ENCODE measurements at places on chromosomes 4 and X.

GRCh38 chrX:30679369-30679768 is 26.1 kb downstream of the GK start:
- no peak for DNase-seq

- DNase-seq, result no peak
Measured at GRCh38 chr4:108742451-108743420, 20.1 kb downstream of the ETNPPL start.

DNA sequence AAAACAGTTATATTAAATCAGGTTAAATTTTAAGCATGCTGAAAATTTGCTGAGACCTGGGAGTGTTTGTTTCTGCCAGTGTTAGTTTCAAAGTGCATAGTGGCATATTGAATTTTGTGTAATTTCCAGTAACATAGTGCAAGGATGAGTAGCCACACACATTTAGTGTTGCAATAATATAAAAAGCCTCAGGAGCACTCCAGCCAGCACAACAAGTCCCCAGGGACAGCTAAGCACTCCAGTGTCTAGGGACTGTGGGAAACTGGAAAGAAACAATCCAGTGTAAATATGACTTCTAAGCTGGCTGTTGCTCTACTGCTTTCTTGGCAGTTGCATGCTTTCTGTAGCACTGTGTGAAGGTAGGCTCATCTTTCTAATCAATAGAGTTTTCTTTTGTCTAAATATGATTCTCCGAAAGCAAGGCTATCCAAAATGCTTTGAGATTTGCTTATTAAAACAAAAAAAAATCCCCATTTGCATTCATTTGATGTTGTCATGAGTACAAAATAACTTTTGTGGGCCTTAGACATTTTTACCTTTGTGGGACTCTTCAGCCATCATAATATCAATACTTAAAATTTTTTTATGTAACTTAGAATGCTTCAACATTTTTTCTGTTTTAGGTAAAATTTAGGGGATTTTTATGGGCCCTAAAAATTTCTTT is 24.2 kb upstream of the CXCL2 start:
- no peak for DNase-seq

DNA sequence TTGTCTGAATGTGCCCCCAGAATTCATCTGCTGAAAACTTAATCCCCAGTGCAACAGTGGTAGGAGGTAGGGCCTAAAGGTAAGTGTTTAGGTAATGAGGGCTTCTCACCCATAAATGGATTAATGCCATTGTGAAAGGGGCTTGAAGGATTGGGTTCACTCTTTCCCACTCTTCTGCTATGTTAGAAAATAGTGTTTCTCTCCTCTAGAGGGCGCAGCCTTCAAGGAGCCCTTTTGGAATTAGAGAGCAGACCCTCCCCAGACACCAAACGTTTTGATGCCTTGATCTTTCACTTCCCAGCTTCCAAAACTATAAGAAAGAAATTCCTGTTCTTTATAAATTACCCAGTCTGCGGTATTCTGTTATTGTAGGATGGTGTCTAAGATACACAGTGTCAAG is 706.4 kb downstream of the SMARCA1 start:
- peak; percentile 2 for DNase-seq

- DNase-seq, result peak; percentile 13
Measured at GRCh38 chrX:13535376-13536165, 33.8 kb upstream of the EGFL6 start.

DNA sequence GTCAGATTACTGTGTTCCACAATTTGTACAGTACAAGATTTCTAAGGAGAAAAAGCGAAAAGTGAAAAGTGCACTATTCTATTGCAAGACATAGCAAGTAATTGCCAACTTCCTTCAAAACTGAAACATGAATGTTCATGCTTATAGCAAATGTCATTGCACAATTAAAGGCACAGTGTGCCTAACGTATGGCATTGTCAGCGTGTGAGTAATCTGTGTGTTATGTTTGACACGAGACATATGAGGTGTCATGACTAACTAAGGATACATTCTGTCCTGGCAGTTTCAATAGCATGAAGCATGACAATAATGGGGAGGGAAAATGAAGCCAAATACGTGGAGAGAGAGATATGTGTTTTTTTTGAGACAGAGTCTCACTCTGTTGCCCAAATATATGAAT is 33.6 kb upstream of the TBC1D9 start:
- DNase-seq, result no peak

DNA sequence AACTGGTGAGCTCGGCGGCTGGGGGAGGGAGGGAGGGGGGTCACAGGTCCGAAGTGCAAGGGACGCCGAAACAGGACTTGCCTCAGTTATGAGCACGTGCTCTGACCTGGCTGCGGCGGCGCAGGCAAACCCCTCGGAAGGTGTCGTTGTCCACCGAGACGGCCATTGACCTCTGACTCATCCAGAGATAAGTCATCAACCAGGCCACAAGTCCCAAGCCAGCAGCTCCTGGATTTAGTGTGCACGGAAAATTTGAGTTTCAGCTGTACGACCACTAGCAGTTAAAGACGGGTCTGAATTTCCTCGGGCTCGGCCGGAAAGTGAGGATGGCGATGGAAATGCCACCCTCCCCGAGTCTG is 674 bp downstream of the SH3D19 start:
- DNase-seq, result no peak

GRCh38 chr4:153603258-153603657 is 80.8 kb upstream of the TLR2 start:
- DNase-seq, result no peak

DNA sequence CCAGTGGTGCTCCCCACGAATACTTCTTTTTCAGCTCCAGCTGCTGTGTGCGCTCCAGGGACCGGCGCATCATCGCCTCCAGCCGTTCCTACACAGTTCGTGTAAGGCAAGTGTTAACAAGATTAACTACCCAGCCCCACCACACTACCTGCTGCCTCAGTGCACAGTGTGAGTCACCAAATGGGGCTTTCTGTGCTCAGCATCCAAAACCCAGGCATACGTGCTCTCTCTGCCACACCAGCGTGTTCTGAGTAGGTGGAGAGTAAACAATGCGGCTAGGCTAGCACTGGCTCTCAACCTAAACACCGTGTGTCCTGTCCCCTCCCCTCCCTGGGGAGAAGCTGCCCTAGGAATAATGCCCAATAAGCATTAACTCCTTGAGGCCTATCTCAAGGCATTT is 60.0 kb downstream of the MAP7D2 start:
- DNase-seq, result no peak

DNA sequence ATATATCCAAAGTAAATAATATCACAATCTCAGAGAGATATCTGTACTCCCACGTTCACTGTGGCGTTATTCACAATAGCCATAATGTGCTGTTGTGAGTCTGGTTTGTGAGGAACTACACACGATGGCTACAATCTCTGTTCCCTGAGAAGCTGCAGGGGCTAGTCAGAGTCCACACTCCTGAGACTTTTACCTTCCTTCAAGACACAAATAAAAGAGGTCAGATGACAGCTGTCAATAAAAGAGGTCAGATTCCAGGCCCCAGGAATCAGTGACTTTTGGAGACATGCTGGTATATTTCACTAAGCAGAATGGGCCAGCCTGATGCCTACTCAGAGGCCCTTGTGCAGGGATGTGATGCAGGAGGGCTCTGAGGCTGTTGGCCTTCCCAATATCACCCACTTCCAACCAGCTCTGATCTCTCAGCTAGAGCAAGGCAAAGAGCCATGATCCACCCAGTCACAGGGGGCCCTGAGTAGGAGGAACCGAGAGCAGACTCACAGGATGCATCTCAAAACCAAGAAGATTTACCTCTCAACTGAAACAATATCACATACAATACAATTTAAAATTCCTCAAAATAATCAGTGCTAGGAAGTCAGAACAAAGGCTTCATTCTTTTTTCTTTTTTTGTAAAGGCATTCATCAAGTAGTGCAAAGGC is 13.8 kb downstream of the FRYL start:
- no peak for DNase-seq

- peak; percentile 68 for DNase-seq
Measured at GRCh38 chr4:162274354-162274753, 110.6 kb upstream of the FSTL5 start.

- DNase-seq, result no peak
Measured at GRCh38 chr4:101008503-101008902, 338.8 kb downstream of the PPP3CA start.

GRCh38 chr4:141395246-141395830 is 174.6 kb downstream of the ZNF330 start:
- peak; percentile 53 for DNase-seq

DNA sequence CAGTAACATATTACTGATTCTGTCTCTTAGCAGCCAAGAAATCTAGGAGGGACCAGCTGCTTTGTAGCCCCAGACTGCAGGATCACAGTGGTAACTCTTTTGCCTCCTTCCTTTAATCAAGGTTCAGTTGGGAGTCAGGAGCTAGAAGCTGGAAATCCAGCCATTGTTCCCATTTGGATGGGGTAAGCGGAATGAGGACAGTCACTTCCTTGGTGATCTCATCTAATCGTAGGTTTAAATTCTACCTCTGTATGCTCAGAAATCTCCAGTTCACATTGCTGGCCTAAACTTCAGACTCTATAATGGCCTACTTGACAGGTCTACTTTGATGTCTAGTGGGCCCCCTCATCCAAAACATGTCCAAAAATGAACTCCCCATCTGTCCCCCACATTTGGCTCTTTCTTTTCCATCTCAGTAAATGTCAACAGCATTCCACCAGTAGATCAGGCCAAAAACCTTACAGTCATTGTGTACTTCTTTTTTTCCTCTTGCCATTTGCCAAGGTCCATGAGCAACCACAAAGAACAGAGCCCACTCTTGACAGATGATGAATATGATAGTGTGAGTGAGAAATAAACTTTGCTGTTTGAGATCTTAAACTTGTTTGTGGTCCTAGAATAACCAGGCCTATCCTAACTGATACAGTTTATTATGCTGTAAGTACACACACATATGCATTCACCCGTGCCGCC is 40.1 kb downstream of the WWC2 start:
- DNase-seq, result no peak

DNA sequence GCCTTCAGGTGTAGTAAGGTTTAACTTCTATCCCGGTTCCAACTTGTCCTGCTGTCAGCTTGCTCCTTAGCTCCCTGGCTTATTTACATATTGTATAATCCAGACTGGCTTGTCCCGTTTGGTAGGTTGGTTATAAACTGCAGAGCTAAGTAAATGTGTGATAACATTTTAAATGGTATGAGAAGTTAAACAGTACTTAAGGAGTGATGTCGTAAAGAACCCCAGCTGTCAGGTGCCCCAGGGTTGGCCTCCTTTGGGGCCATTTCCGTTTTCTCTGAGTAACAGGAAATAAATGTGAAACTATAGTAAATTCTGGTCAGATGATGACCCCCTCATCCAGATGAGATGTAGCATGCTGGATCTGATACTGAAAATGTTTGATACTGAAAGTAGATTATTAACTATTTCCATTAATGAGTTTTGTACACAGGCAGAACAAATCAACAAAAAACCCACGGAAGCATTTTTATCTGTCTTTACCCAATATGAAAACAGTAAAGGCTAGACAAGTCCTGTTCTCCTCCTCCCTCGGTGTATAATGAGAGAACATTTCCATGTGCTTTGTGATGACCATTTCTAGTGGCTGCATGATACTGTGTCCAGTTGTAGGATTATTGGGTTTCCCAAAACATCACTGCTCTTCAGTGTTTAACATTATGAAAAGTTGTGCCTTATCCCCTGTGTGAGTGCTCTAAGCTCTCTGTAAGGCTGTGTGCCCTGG is 22.4 kb downstream of the GAB1 start:
- DNase-seq, result peak; percentile 75

DNA sequence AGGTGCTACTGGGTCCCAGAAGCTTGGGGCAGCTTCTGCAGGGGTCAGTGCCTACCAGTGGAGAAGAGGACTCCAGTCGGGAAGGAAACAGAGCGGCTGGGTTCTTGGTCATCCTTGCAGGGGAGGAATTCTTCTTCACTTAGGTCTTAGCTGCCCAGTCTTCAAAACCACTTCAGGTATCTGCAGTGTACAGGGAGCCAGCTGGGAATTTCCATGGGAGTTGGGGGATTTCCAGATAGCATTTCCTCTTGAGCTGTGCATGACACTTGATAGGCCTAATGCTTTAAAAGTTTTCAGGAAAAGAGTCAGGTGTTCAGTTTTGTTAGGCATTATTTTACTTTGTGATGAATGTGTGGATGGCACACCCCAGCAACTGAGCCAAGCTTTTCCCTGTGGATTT is 58.1 kb upstream of the ENPP6 start:
- no peak for DNase-seq

- DNase-seq, result peak; percentile 76
Measured at GRCh38 chr4:74237425-74237966, 70.8 kb upstream of the EPGN start.

GRCh38 chr4:89021684-89022083 is 35.3 kb downstream of the FAM13A start:
- peak; percentile 14 for DNase-seq

GRCh38 chr4:105014635-105015034 is 132.0 kb upstream of the TET2 start:
- peak; percentile 56 for DNase-seq

DNA sequence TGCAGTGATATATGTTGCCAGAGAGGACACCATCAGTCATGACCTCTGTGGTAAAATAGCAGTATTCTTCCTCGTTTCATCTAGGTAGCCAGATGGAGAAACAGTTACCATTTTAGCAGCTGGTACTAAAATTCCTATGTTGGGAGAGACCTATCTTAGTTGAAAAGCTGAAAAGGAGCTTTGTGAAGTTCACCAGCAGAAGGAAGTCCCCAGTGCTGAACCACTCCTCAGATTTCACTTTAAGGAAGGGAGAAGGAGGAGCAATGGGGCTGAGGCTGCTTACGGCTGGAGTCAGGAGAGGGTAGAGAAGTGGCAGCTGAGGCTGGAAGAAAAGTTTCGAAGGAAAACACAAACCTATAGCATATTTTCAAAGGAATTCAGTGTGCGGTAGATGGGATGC is 103.7 kb downstream of the ATXN3L start:
- DNase-seq, result no peak

Measured in OCI-M1 (cell line).